ENCODE measurements at places on chromosomes 2 and 18.

DNA sequence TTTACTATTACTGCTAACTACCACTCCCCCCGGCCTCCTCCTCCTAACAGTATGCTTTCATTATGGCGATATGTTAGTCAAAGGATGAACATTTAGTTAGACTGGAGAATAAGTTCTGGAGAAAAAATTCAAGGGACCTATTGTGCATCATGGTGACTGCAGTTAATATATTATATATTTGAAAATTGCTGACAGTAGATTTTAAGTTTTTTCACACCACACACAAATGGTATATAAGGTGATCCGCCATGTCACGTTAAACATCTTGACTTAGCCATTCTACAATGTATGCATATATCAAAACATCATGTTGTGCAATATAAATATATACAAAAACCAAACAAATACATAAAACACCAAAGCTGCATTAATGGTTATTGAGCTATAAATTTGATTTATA, 873.7 kb downstream of the CNTNAP5 start:
- DNase-seq, result no peak

DNA sequence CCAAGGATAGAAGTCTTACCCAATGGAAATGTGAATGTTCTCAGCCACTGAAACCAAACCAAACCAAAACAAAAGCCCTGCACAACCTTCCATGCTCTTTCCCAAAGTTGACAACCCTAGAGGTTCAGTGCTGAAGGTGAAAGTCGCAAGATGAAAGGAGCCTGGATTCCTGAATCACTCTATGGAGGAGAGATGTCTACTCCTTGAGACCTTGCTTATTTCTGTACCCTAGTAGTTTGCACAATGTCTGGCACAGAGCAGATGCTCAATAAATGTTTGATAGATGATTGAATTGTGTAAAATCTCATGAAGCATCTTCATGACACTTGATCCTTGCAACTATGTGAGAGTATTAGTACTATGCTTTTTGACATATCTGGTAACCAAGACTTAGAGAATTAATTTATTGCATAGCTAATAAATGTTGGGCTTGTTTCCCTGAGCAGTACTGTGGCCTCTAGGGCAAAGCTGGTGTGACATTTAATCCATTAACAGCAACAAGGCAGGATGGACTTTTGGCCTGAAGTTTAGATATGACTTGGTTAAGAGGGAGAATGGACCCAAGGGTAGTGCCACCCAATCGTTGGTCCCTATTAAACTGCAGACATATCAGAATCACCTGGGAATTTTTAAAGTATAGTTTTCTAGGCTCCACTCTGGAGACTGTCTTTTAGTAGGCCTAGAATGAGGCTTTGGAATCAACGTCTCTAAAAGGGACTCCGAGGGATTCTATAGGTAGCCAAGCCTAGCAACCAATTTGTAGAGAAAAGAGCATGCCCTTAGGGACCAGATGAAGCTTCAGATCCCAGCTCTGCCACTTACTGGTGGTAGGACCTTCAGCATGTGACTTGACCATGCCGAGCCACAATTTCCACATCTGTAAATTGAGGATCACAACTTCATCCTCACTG, 145.9 kb downstream of the DDX1 start:
- DNase-seq, result no peak

DNA sequence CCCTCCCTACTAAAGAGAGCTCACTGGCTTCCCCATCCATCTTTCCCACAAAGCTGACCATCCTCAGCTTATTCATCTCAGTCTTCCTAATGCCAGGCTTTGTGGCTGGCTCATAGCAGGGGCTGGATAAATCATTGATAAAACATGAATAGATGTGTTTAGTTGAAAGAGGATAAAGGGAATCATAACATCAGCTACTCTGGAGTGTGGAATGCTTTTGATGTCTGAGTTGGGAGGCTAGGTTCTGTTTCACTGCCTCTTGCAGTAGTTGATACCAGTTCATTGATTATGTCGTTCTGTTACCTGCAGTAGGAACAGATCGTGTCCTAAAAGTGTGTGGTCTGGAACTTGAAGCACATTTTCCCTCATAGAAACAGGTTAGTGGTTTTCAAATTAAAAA, 66.3 kb upstream of the HK2 start:
- DNase-seq, result no peak

GRCh38 chr2:230942920-230943896, 18.2 kb upstream of the GPR55 start:
- DNase-seq, result no peak

GRCh38 chr2:42249284-42249683, 80.1 kb downstream of the EML4 start:
- no peak for DNase-seq

DNA sequence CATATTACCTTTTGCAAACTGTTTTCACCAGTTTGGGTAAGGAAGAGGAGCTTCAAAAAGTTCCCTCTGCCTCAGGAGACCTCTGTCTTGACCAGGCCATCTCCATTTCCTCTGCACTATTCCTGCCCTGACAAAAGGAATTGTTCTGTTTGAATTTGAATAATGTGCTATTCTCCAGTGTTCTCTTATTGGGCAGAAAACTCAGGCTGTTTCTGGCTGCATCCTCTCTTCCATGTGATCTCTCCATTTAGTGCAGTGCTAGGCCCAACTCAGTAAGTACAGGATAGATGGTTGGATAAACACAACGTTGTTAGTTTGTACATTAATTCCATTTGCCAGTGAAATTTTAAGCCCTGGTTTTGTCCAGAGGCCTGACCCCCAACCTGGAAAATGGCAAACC, 102.2 kb upstream of the CELF4 start:
- no peak for DNase-seq

- no peak for DNase-seq
These were observed 30.8 kb upstream of the ONECUT2 start for GRCh38 chr18:57404345-57404744.

DNA sequence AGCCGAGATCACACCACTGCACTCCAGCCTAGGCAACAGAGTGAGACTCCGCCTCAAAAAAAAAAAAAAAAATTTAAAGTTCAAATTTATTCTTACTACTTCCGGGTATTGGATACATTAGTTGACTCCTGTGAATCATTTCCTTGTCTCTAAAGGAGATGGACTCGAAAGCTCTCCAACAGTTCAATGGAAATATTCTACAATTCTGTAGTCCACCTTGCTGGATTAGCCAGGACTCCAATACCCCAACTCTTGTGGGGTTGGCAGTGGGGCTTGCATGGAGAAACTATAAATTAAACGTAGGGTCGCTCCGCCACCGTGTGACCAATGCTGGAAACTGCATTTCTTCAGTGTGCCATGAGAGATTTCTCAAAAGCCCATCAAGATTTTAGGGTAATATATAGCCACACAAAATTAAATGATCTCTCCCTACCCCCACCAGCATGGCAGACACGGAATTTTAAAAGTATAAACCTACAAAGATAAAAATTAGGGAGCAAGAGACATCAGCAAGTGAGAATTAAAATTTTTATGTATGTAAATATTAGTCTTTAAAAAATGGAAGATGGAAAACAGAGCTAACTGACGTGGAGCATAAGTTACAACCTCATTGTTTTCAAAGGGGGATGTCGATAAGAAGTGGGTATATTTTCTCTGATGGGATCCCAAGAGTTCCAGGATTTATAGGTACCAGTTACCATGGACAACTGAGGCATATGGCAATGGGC, 27.8 kb upstream of the GAREM2 start:
- peak; percentile 8 for DNase-seq
